ENCODE measurements at places on chromosomes 3 and 15. TPM values are rescaled to one million over a fixed set of nuclear protein-coding genes. Genes with fewer than 3 reads are reported as not detected.

The NRROS gene
- total RNA-seq: 10.6 TPM

The GOLGA6L1 gene
- total RNA-seq: not detected

The COL6A6 gene
- 1.2 TPM for total RNA-seq

The CFAP91 gene
- total RNA-seq: 6.2 TPM

DNA sequence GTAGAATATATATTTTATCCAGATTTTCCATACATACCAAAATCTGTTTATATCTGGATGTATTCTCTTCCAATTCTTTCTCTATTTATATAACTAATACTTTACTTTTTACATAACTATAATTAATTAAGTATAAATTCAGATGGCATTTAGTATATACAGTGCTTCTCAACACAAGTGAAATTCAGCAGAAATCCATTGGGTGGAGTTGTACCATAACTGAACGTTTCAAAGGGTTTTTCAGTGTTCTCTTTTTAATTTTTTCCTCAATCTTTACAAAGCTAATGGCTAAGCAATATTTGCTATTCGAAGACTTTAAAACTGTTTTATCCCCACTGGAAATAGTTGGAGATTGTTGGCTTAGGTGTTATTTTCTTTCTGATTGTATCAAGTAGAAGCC, 13.9 kb upstream of the ZBBX start:
- DNase-seq: no peak

- DNase-seq: no peak
Observed at GRCh38 chr3:99114565-99115291, 213.2 kb upstream of the DCBLD2 start.

DNA sequence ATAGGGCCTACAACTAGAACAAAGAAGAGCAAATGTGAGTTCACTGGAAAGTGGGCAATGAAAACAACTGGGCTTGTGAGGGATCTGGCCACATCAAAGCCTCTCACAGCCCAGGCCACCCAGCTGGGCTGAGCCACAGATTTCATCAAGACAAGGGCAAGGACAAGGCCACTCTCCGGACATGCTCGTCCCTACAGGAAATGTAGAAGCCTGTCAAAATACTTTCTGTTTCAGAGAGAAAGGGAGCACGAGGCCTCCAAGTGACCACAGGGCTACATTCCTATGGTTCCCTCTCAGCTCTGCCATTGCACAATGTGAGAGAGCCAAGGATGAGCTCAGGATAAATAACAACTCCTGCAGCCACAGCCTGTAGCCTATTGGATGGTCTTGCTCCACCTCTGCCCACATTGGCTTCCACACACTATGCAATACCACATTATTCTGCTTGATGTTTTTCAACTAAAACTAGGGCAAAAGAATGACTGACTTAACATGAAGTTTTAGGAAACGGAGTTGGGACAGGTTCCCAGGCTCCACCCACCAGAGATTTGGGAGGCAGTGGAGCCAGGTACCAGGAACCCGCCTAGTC, 12.1 kb downstream of the TBC1D2B start:
- peak; percentile 87 for DNase-seq

GRCh38 chr3:20323307-20323927, 137.4 kb upstream of the SGO1 start:
- no peak for DNase-seq

DNA sequence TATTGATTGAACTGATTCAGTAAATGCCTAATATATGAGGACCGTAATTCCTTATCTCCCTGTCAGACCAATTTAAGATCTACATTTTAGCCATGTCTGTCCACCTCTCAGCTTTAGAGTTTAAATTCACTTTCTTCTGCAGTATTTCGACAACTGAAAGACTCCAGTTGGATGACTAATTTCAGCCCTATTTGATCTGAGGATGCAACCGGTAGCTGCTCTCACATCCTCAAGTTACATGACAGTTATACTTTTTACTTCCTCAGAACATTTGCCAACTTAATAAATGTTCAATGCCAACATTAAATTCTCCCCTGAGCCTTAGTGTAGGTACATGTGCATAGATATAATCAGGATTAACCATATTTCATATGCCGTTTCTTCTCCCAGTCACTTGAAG, 2.5 kb upstream of the HHLA2 start:
- DNase-seq: no peak

GRCh38 chr3:36032180-36033047, 347.9 kb upstream of the STAC start:
- DNase-seq: no peak

DNA sequence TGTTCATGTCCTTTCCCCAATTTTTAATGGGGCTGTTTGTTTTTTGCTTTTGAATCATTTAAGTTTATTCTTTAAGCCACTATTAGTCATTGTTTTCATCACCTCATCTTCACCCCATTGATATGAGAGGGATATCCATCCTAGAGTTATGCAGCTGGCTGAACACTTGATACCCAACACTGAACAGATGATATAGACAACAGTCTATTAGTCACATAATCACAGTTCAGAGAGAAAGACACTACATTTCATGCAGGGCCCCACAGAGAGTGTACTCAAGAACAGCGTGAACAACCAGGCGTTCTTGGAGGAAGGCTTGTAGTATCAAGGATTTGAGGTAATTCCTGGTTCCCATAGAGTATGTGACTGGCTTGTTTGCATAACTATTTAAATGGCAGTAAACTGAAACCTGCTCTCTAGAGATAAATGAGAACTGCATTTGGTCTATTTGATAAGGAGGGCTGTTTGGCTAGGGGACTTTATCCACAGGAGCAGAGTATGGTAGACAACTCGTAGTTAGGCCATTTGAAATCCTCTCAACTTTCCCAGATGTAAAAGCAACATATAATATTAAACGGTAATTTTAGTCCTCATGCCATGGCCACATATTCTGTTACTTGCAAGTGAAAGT, 618.7 kb downstream of the SI start:
- no peak for DNase-seq

- DNase-seq: peak; percentile 95
Observed at GRCh38 chr15:65384895-65385869, 7.4 kb upstream of the IGDCC3 start.

- DNase-seq: no peak
Observed at GRCh38 chr3:27431116-27431515, 53.1 kb downstream of the SLC4A7 start.

DNA sequence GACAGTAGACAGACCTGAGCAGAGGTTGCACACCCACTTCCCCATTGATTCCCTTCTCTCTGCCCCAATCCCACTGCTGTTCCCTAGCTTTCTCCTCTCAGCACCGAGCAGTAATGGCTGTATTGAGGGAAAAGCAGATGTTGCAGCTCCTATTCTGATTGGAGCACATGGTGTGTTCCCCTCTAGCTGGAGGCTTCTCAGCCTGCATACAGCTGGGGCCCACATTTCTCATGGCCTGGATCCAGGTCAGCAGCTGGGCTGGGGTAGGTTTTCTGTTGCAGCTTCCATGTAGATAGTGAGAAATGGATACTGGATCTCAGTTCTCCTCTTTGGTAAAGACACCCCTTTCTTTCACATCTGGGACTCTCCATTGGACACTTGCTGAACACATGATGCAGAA, 50.1 kb downstream of the RYR3 start:
- no peak for DNase-seq

- DNase-seq: no peak
Observed at GRCh38 chr3:20561166-20561565, 375.2 kb upstream of the SGO1 start.

DNA sequence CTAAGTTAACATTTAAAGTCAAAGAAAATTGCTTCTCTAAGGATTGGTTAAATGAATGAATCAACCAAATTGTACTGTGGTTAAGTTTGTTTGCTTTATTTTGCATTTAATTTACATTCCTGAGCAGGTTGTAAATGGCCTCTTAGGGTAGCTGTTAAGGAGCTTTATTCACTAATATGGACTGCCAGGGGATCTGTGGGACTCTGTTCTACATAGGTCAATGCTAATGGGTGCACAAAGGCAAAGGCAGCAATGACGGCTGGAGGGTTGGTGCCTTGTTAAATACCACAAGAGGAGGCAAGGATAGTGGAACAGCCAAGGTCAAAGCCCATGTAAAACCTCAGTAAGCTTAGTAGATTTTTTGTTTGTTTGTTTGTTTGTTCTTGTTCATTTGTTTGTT, 89.3 kb upstream of the P2RY1 start:
- no peak for DNase-seq

DNA sequence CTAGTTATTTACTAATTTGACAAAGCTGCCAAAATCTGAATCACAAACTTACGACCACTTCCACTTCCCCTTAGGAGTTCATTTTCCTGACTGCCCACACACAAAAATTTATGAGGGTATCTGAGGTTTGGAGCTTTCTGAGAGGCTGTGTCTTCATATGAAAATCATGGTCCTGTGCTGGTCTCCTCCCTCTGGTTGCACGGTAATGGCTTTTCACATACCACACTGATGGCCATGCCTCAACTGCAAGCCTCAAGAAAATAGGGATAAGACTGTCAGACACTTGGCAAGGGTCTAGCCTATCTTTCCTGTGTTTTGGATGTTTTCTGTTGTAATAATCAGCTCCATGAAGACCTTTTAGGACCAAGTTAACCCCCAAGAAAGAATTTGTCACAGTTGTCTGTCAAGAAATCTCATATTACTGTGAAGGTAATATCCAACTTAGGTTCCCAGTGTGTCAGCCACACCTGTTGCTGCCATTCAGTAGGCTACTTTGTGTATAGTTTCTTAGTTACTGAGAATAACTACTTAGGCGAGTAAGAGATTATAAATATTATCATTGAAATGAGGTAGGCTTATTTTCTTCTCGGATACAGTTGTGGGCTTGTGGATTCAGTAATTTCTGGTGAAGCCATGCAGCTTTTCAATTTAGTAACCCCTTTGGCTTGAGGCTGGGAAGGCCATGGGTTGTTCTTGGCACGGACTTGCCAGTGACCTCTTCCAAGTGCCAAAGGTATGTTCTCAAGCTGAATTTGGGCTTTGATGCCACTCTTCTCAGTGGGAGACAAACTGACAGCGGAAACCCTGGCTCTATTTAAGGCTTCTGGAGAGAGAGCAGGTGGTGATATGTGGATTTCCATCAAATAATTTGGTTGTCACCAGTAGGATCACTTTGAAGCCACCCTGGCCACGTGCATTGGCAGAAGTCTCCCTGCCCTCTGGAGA, 101.1 kb downstream of the RYR3 start:
- no peak for DNase-seq

DNA sequence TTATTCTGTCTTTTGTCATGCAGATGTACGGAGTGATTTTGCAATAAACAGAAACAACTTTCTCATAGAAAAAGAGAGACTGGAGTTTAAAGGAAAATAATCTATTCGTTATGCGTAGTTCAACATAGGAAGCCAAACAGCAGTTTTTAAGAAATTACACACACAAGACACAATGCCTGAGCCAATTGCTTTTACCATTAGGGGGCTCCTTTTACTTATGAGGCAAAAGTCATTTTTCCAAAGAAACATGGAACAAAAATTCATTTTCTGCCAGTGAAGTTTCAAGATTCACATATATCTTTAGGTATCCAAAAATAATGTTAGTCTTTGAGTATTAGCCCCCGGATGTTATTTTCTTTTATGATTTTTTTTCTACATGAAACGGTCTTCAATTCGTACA, 10.7 kb downstream of the CNTN6 start:
- no peak for DNase-seq

GRCh38 chr3:127538569-127538968, 52.0 kb downstream of the TPRA1 start:
- peak; percentile 31 for DNase-seq

DNA sequence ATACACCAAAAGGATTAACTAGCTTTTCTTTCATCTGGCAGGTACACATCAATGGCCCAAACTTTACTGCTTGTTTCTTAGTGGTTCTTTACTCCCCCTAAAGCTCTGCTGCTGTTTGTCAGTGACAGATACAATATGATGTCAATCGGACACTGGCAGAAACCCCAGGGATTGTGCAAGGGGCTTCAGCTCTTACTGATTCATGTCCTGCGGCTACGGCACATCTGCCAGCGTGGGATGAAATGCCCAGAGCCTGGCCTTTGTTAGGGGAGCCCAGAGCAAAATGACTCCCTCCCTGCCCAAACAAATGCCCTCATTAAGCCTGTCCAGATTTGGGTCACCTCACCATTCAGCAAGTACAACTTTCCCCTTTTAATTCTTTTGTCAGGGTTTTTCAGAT, 28.3 kb downstream of the SRP14 start:
- DNase-seq: no peak

All from posterior vena cava (tissue), 2 donors.